Caki2 (cell line): ENCODE measurements at places on chromosomes 12 and 14.

DNA sequence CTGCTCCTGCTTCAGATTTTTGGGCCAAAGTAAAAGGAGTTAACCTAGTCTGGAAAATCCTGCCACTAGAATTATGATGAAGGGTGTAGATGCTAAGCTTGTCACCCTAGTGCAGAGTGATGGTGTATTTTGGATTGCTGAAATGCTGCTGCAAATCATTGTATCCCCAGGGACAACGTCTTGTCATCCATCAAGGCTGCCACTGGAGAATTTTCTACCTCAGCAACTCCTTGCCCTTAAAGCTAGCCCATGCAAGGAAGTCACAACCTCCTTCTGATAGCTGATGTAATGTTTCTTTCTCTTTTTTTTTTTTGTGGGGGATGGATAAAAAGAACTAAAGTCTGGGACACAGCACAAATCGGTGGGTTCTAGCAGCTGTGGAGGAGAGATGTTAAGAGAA is 139.4 kb upstream of the FRMD6 start:
- no peak for DNase-seq

DNA sequence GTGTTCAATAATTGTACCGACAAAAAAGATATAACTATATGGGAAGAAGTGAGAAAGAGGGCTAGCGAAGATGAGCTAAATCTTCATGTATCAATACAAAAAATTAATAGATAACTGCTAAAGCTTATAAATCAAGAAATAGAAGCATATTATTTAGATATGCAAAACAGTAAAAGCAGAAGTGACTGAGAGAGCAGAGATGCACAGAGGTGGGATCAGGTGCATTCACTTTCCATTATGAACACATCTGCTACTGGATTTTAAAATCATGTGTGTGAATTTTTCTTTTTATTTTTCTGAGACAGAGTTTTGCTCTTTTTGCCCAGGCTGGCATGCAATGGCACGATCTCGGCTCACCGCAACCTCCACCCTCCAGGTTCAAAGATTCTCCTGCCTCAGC is 33.4 kb downstream of the GUCY2C start:
- DNase-seq, result no peak

DNA sequence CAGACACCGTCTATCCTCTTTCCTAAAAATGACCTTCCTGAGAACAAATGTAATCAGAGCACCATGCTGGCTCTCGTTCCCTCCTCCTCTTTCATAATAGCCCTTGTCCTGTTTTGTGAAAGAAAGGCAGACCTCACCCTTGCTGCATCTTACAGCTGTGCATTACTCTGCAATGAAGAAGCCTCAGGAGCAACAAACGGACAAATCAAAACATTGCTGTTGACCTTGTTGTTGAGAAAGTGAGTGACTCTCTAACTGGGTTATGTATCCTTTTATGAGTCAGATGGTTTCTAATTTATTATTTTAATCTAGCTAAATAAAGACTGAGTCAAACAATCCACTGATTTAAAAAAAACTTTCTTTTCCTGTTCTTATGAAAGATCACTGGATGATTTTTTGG is 180.9 kb downstream of the RPS29 start:
- no peak for DNase-seq

- no peak for DNase-seq
These were observed 7.7 kb upstream of the SLC6A15 start for GRCh38 chr12:84920331-84920730.

GRCh38 chr12:95699579-95699978 is 91.0 kb downstream of the NTN4 start:
- no peak for DNase-seq

- DNase-seq, result no peak
These were observed 177.7 kb downstream of the MED13L start for GRCh38 chr12:116099652-116100432.

DNA sequence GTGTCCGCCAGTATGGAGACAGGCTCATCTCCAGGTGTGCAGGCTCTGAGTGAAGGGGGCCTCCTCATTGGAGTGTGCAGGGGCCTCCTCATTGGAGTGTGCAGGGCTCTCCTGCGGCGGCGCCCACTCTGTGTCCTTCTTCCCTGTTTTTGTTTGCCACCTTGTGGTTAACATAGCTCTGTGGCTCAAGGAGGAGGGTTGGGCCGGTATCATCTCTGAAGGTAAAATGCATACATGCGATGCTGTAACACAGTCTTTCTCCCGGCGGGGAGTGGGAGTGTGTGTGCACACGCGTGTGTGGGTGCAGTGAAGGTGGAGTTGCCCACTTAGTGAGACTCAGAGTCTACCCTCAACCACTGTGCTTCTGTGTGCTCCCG is 429.4 kb downstream of the ZFP36L1 start:
- DNase-seq, result no peak

DNA sequence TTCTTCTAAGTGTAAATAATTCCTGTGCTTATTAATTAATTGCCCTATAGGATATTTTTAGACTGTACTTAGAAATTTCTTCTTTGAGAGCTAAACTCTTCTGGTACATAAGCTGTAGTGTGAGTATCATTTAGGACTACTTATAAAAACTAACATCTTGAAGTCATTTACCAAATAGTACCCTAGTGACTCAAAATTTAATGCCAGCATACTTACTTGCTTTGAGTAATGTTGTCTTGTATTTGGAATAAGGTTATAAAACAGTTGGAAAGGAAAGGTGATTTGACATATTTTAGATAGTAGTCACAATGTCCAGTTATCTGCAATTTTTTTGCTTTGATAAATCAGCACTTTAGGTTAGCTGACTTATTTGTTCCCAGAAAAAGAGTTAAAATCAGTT is 39.1 kb downstream of the SPATA7 start:
- no peak for DNase-seq

GRCh38 chr12:91984556-91984955 is 161.1 kb downstream of the BTG1 start:
- no peak for DNase-seq

DNA sequence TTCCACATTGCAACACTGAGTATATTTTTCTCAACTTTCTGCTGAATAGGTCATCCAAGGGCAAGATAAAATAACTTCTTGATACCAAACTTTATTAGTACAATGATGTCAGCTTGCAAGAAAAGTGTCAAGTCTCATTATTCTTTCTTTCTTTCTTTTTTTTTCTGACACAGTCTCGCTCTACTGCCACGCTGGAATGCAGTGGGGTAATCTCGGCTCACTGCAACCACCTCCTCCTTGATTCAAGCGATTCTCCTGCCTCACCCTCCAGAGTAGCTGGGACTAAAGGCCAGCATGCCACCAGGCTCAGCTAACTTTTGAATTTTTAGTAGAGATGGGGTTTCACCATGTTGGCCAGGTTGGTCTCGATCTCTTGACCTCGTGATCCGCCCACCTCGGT is 523.4 kb downstream of the FSCB start:
- DNase-seq, result peak; percentile 6

DNA sequence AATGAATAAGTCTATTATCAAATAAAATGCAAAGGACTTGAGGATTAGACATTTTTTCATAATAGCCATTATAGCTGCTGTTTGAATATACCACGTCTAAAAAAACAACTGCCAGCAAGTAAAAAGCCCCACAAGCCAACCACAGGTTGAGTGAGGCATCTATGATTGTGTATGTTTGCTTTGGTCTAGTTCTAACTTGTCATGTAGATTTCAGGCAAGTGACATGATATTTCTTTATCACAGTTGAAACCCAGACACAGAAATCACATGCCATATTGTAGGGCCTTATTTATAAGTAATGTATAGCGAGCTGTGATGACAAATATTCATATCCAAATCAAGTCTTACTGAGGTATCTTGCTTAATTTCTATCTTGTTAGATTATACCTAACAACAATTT is 225.8 kb downstream of the EMP1 start:
- DNase-seq, result no peak

DNA sequence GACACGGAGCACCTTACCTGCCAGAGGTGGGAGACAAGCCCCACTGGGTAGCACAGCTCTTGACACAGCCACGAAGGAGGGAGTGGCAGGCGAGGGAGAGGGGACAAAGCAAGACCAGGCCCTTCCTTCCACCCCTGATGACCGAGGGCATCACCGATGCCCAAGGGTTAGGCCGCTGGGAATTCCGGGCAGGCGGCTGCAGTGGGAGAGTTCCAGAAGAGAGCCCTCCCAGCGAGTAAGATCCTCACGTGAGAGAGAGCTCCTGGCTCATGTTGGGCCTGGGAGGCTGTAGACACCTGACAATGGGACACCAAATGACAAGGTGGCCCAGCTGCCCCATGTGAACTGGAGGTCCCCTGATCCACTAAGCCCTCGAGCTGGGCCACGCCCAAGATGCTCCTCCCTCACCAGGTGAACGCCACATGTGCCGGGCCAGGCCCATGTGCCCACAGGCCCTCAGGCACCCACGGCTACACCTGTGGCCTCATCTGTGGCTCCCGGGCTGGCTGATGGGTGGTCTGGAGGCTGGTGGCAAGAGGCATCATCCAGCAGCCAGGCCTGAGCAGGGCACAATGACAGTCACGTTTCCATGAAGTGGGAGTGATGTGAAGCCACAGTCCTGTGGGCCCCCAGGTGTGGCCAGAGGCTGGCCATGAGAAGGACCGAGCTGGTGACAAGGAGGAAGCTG is 32.1 kb upstream of the C14orf180 start:
- DNase-seq, result no peak

DNA sequence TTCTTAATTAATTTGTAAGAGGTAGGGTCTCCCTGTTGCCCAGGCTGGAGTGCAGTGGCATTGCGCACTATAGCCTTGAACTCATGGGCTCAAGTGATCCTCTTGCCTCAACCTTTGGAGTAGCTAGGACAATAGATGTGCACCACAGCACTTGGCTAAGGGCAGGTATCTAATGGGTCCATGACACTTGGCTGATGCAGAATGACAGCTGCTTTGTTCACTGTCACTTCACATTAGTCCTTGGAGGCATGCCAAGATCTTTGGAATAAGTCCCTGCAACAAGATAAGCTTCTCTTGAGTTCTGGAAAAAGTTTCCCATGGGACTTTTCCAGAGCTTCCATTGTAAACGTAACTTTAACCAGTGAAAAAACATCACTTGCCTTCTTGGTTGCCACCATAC is 23.4 kb downstream of the COQ6 start:
- no peak for DNase-seq

DNA sequence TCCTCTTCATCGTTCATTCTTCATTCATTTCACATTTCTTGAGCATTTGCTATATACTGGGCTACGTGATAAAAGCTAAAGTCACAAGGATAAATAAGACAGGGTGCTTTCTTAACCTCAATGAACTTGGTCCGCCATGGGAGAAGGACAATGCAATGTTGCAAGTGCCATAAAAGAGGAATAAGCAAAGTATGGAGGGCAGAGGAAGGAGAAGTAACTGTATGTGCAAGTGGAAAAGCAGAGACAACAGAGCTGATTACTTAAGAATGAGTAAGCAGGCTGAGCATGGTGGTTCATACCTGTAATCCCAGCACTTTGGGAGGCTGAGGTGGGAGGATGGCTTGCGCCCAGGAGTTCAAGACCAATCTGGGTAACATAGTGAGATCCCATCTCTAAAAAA is 14.4 kb downstream of the AREL1 start:
- no peak for DNase-seq

- DNase-seq, result peak; percentile 96
These were observed 156.9 kb downstream of the CAND1 start for GRCh38 chr12:67426067-67426466.

- no peak for DNase-seq
These were observed 34.3 kb downstream of the SERPINA3 start for GRCh38 chr14:94646481-94646880.

GRCh38 chr12:120692524-120693033 is 5.6 kb downstream of the MLEC start:
- DNase-seq, result peak; percentile 94

- DNase-seq, result no peak
These were observed 22.9 kb upstream of the VPS37B start for GRCh38 chr12:122918827-122919226.

DNA sequence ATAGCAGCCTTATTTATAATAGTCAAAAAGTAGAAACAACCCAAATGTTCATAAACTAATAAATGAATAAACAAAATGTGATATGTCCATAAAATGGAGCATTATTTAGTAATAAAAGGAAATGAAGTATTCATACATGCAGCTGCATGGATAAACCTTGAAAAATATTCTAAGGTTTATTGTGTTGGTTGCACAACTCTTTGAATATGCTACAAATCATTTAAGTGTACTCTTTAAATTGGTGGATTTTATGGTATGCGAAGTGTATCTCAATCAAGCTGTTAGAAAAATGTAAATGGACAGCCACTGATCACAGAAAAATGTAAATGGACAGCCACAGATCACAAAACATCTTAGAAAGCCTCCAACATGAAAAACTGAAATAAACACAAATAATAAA is 73.2 kb upstream of the SLC38A4 start:
- DNase-seq, result no peak

DNA sequence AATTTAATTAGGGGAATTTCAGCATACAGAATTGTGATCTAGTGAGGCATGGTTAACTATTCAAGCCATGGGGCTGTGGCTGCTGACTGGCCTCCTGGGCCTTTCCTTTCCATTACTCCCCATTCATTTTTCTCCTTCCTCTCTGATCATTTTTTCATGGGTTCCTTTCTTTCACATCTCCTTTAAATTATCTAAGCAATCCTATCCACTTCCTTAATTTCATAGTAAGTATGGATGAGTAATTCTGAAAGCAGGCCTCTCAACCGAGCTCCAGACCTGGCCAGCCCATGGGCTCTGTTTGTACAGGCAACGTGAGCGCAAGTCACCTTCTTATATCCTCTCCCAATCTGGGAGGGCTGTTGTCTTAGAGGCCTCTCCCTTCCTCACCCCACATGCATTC is 13.4 kb downstream of the CKAP4 start:
- DNase-seq, result no peak
